Stimulated activated CD4-positive, alpha-beta T cell treated with anti-CD3 and anti-CD28 coated beads, Interleukin-4, amount 100 ng/mL, for 48 hours (primary cell): ENCODE measurements at places on chromosomes 5 and 9.
A peak's percentile ranks its signal among the peaks of the same experiment; 100 is the strongest.

DNA sequence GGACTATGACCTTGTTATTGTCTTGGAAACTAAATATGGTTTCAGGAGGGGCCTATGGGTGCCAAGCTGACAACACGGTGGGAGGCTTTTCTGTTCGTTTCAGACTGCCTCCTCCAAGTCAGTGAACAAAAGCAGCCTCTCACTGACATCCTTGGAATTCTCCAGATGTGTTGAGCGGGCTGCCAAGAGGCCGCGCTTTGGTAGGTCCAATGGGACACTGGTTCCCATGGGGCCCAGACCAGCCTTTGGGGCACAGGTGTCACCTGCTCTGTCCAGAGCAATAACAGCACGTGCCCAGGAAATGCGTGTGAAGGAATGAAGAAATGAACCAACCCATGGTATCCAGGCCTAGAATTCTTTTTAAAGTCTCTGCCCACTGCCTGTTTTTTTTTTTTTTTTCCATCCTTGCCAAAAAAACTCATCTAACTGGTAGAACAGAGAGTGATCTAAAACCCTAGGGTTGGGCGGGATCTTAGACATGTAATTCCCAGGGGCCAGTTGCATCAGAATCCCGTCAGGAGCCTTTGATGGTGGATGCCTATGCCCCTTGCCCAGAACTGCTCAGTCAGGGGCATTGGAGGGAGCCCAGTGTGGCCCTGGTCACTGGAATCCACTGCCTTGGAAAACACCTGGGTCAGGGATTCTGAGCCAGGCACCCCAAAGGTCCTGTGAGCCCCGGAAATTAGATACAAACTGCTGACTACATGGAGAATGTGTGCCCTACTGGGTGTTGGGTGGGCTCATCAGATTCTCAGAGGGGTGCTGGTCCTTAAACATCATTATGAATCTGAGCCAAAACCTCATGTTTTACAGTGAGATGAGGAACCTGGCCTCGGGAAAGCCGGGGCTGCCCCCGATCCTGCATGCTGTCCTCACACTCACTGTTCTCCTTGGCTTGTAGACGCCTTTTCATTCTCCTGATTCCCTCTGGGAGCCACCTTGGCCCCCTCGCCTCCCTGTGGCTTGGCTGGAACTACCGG, 60.1 kb downstream of the GTF3C4 start:
- no peak for DNase-seq

- peak; percentile 89 for DNase-seq
Measured at GRCh38 chr5:177429248-177430040, 3.0 kb downstream of the GRK6 start.

DNA sequence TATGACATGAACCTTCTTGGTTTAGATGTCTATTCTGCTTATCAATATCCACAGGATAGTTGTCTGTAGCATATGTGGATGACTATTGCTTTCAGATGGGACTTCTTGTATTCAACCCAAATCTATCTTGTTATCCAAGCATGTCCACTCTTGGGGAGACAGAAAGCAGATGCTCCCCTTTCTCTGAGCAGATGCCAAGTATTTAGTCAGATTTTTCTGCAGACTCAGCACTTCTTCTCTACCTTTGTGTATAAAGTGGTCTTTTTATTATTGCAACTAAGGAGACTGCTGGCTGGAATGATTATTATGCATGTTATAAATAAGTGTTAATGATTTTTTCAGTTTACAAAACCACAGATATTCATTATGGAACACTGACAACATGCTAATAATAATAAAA, 45.1 kb upstream of the ASTN2 start:
- DNase-seq = no peak

DNA sequence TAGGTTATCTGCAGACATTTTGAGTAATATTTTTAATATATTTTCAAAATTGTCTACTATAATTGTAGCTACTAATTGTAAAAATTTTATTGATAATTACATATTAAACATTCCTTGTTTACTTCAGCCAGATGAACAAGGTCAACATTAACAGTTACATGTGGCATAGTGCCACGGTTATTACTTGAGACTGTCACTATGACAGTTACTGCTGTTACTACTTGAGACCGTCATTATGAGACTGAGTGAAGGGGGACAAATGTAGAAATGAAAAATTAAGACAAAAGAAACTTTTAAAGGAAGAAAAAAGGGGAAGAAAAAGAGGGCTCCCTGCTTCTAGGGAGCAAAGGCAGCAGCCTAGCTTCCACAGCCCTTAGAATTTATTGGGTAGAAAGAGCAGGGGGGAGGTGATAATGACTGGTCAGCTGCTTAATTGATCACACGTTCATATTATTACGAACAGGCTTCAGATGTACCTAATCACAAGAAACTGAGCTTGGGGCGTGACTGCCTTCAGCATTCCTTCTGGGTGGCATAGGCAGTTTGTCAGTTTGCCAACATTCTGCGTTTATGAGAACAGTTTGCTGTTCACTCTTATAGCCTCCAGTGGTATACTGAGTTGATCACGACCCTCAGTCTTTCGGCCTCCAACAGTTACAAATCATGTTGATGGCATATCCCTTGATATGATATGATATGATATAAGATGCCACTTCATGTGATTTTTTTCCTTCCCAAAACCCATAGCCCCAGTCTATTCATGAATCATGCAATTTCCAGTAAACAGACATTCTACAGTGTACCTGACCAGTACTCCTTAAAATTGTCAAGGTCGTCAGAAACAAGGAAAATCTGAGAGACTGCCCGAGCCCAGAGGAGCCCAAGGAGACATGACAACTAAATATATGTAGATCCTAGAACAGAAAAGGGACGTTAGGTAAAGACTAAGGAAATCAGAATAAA, 13.1 kb downstream of the MARCHF6 start:
- DNase-seq = no peak

GRCh38 chr5:147617191-147617606, 107.3 kb upstream of the DPYSL3 start:
- no peak for DNase-seq

GRCh38 chr5:120415985-120416384, 48.1 kb upstream of the PRR16 start:
- DNase-seq = no peak

DNA sequence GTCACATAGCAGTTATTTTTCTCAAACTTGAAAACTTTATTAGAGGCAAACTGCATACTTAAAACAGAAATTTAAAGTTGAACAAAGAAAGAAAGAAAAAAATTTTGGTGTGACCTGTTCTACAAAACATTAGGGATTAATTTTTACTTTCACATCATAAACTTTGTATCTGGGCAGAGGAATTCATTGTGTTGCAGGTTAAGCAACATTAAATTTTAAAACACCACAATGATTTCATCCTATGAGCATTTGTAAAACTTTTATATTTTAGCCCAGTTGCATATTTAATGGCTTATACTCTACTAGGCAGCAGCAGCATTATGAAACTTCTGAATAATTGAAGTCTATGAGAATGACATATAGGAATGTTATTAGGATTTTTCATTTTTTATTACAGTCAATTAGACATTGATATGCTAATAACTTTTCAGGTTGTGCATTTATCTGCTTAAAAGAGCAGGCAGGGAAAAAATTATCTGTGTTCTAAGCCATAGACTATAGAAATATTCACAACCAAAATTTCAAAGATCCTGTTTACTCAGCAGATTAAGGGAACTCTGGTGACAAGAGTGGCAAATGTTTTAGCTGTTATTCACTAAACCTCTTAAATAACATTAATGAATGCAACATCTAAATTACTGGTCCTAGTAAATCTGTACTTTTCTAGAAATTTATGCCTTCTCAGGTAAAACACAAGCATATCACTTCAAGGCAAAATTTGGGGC, 1088.5 kb upstream of the CDH6 start:
- no peak for DNase-seq

DNA sequence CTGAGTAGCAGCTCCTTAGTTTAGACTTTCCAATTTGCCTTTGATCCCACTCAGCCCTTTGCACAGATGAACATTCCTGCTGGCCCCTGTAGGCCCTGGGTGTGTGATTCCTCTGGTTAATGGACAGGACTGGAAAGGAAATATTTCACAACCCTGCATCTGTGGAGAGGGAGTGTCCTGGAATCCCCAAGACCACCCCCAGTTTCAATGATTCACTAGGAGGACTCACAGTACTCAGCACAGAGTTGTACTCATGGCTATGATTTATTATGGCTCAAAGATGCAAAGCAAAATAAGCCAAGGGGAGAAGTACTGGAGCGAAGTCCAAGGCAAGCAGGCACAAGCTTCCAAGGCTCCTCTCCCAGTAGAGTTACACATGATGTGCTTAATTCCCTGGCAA, 42.4 kb upstream of the TJP2 start:
- DNase-seq = no peak

- no peak for DNase-seq
Measured at GRCh38 chr5:77743181-77743580, 33.0 kb downstream of the TBCA start.

DNA sequence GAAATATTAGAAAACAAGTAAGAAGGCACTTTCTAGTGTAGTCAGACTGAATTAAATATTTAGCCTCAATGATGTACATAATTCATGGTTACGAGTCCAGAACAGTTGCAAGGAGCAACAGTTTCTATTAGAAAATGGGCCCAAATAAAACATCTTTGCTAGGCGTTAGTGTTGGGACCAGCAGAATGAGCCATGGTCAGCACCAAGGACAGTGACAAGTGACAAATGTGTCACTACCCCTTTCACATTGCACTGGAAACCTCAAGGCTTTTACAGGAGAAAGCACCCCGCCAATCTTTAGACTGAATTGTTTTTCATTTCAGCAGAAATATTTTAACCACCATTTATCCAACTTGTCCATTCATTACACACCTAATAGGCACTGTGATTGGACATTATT, 301.3 kb upstream of the ADCY2 start:
- DNase-seq = no peak

DNA sequence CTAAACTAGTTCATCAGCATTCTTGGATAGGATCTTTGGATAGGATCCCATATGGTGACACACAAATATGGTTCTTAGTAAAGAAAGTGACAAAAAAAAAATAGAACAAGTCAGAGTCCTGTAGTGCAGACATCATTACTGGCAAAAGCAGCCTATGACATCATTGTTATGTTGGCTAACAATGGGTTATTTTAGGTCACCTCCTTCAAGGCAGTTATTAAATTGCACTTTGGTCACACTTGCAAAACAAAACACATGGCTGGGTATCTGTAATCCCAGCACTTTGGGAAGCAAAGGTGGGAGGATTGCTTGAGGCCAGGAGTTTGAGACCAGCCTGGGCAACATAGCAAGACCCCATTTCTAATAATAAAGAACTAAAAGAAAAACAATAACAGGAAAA, 185.9 kb downstream of the KIAA0825 start:
- DNase-seq = no peak

DNA sequence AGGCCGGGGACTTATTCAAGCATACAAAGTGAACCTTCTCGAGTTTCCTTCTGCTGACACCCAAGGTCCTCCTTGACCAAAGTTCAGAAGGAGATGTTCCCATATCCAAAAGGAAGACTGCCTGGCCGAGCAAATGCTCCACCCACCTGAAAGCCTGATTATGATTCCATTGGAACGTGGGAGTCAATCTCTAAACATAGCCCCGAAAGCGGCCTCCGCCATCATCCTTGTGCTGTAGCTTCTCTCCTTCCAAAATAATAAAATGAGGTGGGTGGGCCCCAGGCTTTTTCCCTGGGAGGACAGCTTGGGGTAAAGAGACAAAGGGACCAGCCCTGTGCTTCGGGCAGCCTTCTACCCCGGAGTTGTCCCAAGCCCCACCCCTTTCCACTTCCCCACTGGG, 355.6 kb upstream of the SLC30A5 start:
- DNase-seq = no peak

- no peak for DNase-seq
Measured at GRCh38 chr9:34566322-34566721, 23.2 kb downstream of the CNTFR start.

DNA sequence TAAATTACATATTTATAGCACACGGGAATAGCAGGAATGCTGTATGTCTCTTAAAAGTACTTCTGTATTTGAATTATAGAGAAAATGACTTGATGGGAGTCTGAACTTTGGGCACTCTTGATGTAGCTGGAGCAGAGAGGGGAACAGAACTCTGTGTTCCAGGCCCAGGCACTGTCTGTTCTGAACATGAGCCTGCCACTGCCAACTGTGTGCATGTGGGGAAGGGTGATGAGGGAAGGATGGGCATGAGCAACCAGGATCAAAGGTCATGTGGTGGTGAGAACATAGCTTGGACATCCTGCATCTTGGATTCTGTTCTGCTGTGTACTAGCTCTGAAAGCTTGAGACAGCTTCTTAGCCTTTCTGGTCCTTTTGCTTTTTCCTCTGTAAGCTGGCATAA, 16.4 kb upstream of the ZBED3 start:
- DNase-seq = no peak

GRCh38 chr5:106380736-106381135, 1290.0 kb downstream of the EFNA5 start:
- no peak for DNase-seq

DNA sequence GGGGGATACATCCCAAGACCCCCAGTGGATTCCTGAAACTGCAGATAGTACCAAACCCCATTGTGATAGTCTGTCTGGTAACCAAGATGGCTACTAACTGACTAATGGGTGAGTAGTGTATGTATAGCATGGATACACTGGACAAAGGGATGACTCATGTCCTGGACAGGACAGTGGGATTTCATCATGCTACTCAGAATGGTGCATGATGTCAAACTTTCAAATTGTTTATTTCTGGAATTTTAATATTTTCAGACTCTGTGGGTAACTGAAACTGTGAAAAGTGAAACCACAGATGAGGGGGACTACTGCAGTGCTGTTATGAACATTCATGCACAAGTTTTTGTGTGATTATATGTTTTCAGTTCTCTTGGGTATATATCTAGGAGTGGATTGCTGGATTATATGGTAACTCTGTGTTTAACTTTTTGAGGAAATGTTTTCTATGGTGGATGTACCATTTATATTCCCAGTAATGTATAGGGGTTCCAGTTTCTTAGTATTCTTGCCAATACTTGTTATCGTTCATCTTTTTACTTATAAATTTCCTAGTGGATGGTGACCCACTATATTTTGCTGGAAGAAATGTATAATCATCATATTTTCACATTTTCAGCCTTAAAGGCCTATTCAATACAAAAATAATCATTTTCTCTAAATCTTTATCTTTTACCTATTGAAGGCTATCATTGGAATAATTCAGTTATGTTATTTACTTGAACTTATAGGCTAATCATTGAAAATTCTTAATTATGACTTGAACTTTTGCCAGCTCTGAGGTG, 140.9 kb downstream of the NR3C1 start:
- DNase-seq = no peak

- no peak for DNase-seq
Measured at GRCh38 chr5:120017513-120017912, 388.2 kb downstream of the FAM170A start.
